Left cardiac atrium (tissue), 4 donors: ENCODE measurements at places on chromosomes 5 and 9. TPM values are rescaled to one million over a fixed set of nuclear protein-coding genes. Genes with fewer than 3 reads are reported as not detected.
A peak's percentile ranks its signal among the peaks of the same experiment; 100 is the strongest.

Gene MLANA
- total RNA-seq: not detected

Gene CNTNAP3
- 13.7 TPM for total RNA-seq

Gene MSH3
- 11.5 TPM for total RNA-seq

Gene PCDHB14
- 3.9 TPM for total RNA-seq

Gene NRG2
- 1.3 TPM for total RNA-seq

Gene HK3
- total RNA-seq: 16.8 TPM

Gene PLAC8L1
- total RNA-seq: 0.62 TPM

Gene ANKRD31
- total RNA-seq: 0.06 TPM

- DNase-seq: peak; percentile 82
Measured at GRCh38 chr5:172887692-172888091, 53.6 kb downstream of the ERGIC1 start.

GRCh38 chr5:130923543-130924124 is 241.4 kb downstream of the HINT1 start:
- no peak for DNase-seq

- DNase-seq: no peak
Measured at GRCh38 chr5:65261499-65261898, 220.2 kb downstream of the ADAMTS6 start.

GRCh38 chr9:103721056-103721455 is 373.1 kb upstream of the SMC2 start:
- DNase-seq: no peak

DNA sequence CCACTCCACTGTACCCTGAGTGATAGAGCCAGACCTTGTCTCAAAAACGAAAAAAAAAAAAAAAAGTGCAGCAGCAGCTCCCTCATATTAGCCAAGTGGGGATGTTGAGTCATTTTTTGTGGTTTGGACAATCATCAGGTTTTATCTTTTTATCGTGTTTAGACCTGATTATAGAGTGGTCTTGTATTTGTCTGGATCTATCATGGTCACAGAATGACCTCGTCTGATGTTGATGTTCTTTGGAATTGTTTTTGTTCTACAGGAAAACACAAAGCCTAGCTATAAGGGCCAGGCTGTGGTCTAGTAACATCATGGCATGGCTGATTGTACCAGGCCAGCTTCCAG is 1.6 kb upstream of the FBXW11 start:
- no peak for DNase-seq

GRCh38 chr9:123395276-123395688 is 39.3 kb downstream of the CRB2 start:
- DNase-seq: no peak

DNA sequence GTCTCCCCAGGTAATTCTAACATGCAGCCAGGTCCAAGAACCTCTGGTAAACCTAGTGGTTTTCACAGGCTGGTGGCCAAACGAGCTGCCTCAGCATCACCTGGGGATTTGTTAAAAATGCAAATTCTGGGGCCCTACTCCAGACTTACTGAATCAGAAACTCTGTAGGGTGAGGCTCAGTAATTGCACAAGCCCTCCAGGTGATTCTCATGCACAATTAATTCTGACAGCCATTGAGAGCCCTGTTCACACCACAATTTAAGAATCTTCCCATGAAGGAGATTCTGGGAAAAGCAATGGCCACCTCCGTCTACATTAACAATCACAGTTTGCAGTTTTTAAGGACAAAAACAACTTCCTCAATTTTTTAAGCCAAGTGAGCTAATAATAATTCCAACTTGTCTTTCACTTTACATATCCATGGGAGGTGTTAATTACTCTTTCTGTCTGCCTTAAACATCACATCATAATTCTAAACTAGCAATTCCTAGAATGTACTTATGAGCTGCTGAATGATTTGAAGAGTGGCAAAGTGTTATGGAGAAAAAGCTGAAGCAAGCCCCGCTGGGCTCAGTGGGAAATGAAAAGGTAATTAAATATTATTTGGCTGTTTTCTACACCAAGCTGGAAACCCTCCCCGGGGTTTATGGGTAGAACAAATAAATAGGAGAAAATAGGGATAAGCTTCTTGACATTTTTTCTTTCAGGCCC is 70.0 kb downstream of the GLDC start:
- DNase-seq: no peak

GRCh38 chr9:132802121-132802795 is 75.8 kb downstream of the AK8 start:
- DNase-seq: no peak

DNA sequence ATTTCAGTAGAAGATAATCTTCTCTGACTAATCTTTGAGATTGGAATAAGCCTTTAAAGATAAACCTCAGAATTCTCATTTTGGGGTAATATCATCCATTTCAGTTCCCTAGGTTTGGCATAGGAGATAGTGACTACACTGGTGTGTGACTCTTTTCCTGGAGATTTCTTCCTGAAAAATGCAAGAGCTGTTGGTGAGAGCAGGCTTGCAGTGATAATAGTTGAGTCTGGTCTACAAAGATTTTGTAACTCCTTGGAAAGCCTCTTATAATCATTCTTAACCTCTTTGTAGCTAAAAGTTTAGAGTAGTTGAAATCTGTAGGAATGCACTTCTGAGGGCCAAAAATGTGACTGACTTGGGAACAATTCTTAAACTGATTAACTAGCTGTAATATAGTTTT is 23.4 kb downstream of the RANBP17 start:
- no peak for DNase-seq

DNA sequence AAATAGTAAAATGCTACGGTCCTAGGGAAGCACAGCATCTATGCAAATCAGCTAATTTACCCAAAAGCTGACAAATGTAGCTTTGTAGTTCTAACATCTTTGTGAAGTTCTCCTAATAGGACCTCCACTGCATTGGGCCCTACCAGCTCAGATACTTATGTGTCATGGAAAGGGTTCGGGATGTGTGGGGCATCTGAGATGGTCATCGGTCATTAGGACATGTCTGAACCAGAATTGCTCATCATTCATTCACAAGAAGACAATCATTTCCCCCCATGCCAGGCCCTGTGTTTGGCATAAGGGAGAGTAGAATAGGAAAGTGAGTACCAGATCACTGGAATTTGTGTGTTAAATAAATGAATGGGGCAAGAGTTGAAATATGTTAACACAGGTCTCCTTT is 35.7 kb downstream of the PWWP2A start:
- no peak for DNase-seq

DNA sequence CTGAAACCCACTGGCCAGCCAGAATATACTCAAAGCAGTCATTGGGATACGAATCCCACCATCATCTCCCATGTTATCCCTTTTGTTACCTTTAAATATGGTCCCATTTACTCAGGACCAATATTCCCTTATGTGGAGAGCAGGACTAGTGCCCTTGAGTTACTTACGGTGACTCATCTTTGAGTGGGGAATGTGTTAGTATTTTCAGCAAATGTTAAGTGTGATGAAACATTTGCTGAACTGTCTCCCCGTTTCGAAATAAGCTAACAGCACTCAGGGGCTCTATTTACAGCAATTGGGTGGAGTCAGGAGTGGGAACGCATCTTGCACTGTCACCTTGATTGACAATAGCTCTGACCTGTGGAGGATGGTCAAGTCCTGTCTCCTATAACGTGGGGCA is 67.4 kb downstream of the CTSL start:
- DNase-seq: no peak

- DNase-seq: peak; percentile 81
Measured at GRCh38 chr9:137406876-137407589, 15.9 kb downstream of the EXD3 start.

DNA sequence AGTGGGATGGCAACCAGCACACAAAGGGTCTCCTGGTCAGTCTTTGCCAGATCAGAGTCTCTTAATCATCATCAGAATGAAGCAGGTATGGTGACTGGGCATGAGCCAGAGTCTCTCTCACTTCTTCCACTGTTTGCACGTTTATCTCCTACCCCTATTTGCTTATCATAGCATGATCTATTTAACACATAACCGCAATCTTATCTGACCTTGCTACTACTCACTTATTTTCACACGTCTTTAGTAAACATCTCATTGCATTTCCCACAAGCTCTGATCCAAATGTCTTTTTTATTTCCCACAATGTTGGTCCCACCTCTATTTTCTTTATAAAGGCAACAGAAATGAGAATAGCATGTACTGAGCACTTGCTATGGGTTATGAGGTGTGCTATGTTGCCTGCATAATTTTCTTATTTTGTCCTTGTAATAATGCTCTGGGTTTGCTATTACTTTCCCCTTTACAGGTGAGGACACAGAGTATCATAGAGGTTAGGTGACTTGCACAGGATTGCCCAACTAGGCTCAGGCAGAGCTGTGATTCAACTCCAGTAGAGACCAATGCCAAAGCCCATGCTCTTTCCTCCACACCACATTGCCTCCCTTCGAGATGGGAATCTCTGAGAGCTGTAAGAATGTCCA is 39.7 kb upstream of the IL7R start:
- DNase-seq: no peak

- DNase-seq: no peak
Measured at GRCh38 chr5:122354293-122354692, 42.3 kb downstream of the SNCAIP start.

- no peak for DNase-seq
Measured at GRCh38 chr9:126155756-126156664, 170.6 kb upstream of the MVB12B start.

- DNase-seq: no peak
Measured at GRCh38 chr9:110669433-110669832, 842 bp downstream of the MUSK start.

DNA sequence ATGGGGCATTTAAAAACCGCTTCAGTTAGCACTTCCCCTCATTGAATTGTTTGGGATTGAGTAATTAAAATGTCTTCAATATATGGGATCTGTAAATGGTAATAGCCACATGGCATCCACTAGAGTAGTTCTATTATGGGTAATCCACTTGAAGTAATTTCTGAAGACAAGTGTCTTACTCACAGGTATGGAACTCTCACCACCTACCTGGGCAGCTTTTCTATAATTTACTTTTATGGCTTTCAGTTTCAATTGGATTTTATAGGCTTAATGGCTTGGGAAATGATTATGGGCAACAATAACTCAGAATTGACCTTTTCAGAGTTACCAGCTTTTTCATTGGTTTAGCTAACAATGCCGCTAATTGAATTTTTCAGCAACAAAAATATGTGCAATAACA is 597.9 kb downstream of the PTPRD start:
- DNase-seq: no peak

- DNase-seq: no peak
Measured at GRCh38 chr5:83724935-83725334, 4.3 kb upstream of the HAPLN1 start.

DNA sequence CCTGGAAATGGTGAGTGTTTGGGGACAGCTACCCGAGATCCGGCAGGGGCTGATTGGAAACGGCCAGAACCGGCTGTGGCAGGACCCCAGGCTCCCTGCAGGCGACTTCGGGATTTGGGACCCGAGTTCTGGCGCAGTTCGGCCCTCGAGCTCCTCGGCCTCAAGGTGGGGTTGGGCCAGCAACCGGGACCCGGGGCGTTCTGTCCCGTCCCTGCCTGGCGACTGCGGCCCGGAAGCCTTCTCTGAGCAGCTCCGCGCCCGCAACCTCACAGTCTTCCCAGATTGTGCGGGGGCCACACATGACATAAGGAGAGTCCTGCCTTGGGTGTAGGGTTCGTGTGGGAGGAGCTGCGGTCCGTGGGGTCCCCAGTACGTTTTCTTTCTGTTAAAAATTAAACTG is 23.2 kb upstream of the NEURL1B start:
- no peak for DNase-seq

GRCh38 chr5:78922879-78923621 is 62.1 kb downstream of the ARSB start:
- no peak for DNase-seq

DNA sequence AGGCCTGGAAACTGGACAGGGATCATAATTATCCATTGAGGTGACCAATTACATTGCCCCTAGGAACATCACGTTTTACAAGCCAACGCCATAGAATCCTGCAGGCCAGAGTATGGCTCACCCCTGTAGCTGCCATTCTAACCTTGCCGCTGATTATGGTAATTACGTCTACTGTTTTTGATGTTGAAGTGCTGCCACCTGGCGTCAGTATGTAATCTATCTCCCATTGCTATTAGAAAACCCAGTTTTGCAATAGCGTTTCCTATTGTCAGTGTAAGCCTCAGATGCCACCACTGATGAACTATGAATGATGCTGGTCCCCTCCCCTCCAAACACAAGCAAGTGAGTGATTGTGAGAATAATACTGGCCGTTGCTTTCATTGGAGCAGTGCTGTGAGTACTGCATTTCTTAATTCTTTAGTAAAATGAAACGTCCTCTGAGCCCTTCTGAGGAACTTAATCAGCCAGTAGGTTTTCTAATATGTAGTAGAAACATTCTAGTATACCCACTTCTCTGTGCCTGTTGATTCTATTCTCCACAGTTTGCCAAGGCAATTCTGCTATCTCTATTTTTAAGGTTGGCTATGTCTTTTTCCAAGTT is 100.5 kb upstream of the NMUR2 start:
- DNase-seq: peak; percentile 51

GRCh38 chr5:98510143-98510985 is 263.1 kb upstream of the RGMB start:
- no peak for DNase-seq
